ENCODE measurements at places on chromosomes 12 and 14.

DNA sequence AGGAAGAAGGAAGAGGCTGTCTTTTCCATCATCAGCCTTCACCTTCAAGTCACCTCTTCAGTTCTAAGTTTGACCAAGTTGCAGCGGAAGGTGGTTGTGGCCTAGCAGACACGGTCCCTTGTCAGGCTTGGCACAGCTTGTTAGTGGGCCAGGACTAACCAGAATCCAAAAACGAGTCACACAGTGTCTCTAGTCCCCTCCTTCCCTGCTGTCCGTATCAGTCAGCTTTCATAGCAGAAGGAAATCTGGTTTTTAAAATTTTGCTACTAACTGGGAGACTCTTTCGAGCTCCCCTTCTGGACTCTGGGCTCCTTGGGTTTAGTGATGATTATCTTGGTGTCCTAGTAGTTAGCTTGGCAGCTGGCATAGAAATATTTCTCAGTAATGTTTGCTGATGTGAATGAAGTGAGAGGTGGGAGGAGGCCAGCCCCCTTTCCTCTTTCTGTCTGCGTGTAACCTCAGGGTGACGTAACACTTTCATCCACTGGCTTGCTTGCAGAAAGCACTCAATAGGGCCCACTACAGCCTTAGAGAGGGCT, 3.8 kb downstream of the ETV6 start:
- DNase-seq: no peak

GRCh38 chr14:72576258-72576657, 317.6 kb downstream of the DPF3 start:
- no peak for DNase-seq

DNA sequence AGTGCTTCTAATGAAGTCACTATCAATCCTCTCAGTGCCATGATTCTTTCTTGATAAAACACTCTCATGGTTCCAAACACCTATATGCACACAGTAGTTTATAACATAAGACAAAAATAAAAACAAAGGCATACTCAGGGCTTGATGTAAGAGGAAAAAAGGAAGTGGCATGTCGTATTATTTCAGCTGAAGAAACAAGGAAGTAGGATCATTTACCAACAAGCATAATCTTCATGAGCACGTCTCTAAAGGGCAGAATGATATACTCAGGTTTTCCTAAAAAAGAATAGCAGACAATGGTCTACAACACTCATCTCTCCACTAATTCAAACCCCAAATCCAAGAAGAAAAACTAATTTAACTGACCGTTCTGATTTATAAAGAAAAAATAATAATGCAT, 33.9 kb downstream of the NUMB start:
- DNase-seq: no peak

- no peak for DNase-seq
Observed at GRCh38 chr12:115975411-115975810, 302.1 kb downstream of the MED13L start.

GRCh38 chr14:32330351-32331111, 1.4 kb downstream of the AKAP6 start:
- DNase-seq: no peak

- DNase-seq: no peak
Observed at GRCh38 chr14:90301668-90302090, 30.1 kb downstream of the NRDE2 start.

Data from NCI-H1048 (cell line).